ENCODE measurements at places on chromosomes 16 and 17.
A peak's percentile ranks its signal among the peaks of the same experiment; 100 is the strongest.

DNA sequence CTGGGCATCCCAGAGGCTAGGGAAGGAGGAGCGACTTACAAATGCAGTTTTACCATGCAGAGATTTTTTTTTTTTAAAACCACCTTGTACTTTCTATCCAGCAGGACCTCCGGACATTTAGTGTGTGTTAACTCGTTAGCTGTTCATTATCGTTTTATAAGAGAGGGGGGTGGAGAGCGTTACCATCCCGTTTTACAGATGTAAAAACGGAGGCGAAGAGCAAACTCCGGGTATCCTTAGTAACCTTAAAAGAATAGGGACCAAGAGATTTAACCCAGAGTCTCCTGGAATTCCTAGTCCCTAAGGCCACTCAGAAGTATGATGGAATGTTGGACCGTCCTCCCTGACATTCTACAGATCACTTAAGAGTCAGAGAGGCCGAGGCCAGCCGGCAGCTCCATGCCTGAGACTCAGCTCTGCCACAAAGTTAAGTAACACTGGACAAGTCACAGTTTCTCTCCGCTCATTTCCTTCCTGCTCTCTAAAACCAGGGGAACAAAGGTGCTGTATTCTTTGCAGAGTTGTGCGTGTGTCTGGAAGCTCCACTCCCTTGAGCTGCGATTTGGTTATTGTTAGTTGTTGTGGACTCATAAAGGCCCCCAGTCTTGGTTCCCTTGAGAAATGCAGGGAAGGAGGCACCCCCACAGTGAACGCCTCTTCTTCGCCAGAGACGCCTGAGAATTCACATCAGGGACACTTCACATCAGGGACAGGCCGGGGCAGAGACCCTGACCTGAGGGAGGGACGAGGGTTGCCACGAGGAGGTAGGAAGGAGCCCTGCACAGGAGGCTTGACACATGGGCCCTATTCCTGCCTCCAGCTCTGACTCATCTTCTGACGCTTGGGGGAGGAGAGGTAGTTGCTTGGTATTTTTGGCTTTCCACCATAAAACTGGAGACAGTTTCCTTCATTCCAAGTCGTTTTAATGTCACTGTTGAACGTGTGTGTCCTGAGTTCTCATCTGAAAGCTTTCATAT, 1.2 kb downstream of the DUSP14 start:
- DNase-seq, result no peak

GRCh38 chr17:35879773-35880654, at the start of gene CCL5:
Gene CCL5 (minus strand): TSS chr17:35880360.
- DNase-seq, result peak; percentile 69

GRCh38 chr16:78709137-78709884, 609.9 kb downstream of the WWOX start:
- DNase-seq, result no peak

- no peak for DNase-seq
Measured at GRCh38 chr17:65743308-65743655, 181.8 kb upstream of the AXIN2 start.

Measured in activated gamma-delta T cell treated with Interleukin-2 at 50 U/mL for 16 hours (primary cell).